Adrenal gland (tissue), 19 donors: ENCODE measurements at places on chromosomes 1 and 21. TPM values are rescaled to one million over a fixed set of nuclear protein-coding genes. Genes with fewer than 3 reads are reported as not detected.

DNA sequence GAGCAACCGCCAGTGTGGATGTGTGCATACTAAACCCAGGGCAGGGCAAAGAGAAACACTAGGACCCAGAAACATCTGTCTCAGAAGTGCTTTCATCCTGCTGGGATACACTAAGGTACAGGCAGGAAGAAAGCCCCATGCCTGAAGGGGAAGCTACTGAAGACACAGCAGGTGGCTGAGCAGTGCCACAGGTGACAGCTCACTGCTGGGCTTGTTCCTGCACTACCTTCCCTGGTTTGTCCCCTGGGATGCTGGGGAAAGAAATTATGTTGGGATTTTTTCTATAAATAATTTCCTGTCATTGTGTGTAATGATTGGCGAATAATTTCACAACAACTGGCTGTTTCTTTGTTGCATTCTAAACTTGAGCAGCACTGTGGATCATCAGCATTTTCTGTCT lies 245.3 kb upstream of the RAB4A start:
- H3K27ac ChIP-seq = no peak overlapping the region
- H3K4me1 ChIP-seq = peaks cover 13% of the 10 kb centered on the region
- no peaks in the 10 kb centered on the region for H3K27me3 ChIP-seq
- no peak overlapping the region for H3K4me3 ChIP-seq

The RHD gene
- total RNA-seq = not detected

The VSIG8 gene
- not detected for total RNA-seq

The UAP1 gene
- total RNA-seq = 59.4 TPM

DNA sequence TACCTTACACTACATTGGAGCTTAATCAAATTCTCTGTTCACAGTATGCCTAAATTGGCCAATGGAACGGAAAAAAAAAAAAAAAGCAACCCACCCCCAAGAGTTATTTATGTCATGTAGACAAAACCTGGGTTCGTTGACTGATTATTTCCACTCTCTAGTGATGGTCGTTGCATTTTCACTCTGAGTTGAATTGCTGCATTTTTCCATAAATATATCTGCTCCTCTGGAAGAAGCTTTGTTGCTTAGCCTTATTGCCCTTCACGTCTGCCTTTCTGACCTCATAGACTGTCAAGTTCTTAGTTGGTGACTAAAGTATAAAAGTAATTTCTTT lies 90.2 kb upstream of the RUNX1 start:
- no peaks in the 10 kb centered on the region for H3K4me1 ChIP-seq
- no peak overlapping the region for H3K27ac ChIP-seq
- no peaks in the 10 kb centered on the region for H3K36me3 ChIP-seq
- H3K4me3 ChIP-seq = no peak overlapping the region
- no peak for DNase-seq

DNA sequence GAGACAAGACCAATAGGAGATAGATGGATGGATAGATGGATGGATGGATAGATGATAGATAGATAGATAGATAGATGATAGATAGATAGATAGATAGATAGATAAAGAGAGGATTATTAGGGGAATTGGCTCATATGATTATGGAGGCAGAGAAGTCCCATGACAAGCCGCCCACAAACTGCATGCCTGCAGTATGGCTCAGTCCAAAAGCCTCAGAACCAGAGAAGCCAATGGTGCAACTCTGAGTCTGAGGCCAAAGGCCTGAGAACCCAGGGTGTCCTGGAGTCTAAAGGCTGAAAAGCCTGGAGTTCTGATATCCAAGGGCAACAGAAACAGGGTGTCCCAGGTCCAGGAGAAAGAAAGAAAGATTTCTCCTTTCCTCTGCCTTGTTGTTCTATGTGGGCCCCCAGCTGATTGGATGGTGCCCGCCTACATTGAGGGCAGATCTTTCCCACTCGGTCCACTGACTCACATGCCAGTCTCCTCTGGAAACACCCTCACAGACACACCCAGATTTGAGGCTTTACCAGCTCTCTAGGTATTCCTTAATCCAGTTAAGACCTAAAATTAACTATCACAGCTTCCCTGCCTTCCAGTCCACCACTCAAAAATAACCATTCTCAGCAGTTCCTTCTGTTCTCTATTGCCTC lies 39.6 kb upstream of the IRF2BP2 start:
- no peaks in the 10 kb centered on the region for H3K36me3 ChIP-seq
- no peak overlapping the region for H3K27ac ChIP-seq
- H3K4me3 ChIP-seq = no peak overlapping the region
- H3K27me3 ChIP-seq = no peaks in the 10 kb centered on the region
- no peak for DNase-seq

The SLC16A4 gene
- total RNA-seq = 15.7 TPM
